ENCODE measurements at places on chromosomes 11 and 22. TPM values are rescaled to one million over a fixed set of nuclear protein-coding genes. Genes with fewer than 3 reads are reported as not detected.
A peak's percentile ranks its signal among the peaks of the same experiment; 100 is the strongest.

GRCh38 chr11:65053827-65054508 lies 4.4 kb downstream of the NAALADL1 start:
- no peaks in the 10 kb centered on the region for H3K36me3 ChIP-seq
- H3K4me3 ChIP-seq = no peak overlapping the region
- DNase-seq = peak; percentile 34
- H3K27me3 ChIP-seq = no peaks in the 10 kb centered on the region
- H3K27ac ChIP-seq = no peak overlapping the region

DNA sequence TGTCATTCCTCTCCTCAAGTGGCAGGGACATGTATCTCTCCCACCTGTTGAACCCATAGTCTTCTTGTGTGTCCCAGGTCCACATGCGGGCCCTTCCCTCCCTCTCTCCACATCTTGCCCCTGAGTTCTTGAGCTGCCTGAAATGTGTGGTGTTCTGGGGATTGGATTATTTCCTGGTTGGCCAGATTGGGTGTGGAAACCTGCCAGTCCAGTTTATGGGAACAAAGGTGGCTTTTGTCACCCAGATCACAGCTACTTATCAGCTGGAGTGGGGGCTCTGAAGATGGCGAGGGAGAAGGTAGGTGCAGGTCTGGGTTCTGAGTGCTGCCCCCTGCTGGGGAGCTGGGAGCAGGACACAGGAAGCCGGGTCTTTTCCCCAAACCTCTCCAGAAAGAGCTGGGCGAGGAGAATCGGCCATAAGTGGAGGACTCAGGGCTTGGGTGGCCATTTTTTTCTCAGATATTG lies 14.2 kb downstream of the DTX4 start:
- H3K36me3 ChIP-seq = no peaks in the 10 kb centered on the region
- H3K4me1 ChIP-seq = no peaks in the 10 kb centered on the region
- no peak overlapping the region for H3K27ac ChIP-seq
- no peak overlapping the region for H3K4me3 ChIP-seq
- peak; percentile 22 for DNase-seq

- no peaks in the 10 kb centered on the region for H3K36me3 ChIP-seq
- DNase-seq = no peak
- H3K4me3 ChIP-seq = no peak overlapping the region
- H3K27me3 ChIP-seq = no peaks in the 10 kb centered on the region
Measured at GRCh38 chr22:18130018-18130417, 19.4 kb downstream of the TUBA8 start.

- no peak for DNase-seq
- no peak overlapping the region for H3K27ac ChIP-seq
- no peaks in the 10 kb centered on the region for H3K27me3 ChIP-seq
- no peaks in the 10 kb centered on the region for H3K36me3 ChIP-seq
Measured at GRCh38 chr11:112769170-112769569, 192.1 kb upstream of the NCAM1 start.

DNA sequence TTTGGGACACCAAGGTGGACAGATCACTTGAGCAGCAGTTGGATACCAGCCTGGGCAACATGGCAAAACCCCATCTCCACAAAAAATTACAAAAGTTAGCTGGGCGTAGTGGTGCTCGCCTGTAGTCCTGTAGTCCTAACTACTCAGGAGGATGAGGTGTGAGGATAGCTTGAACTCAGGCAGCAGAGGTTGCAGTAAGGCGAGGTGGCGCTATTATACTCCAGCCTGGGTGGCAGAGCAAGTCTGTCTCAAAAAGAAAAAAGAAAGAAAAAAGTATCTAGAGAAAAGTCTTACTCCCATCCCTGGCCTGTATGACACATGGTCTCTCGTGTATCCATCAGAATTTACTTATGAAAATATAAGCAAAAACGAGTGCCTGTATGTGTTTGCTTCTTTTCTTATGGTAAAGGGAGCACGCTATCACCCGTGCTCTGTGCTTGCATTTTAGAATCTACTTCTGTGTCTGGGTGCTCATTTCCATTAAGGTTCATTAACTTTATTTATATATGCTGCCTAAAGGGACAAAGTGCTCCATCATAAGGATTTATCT lies 15.4 kb upstream of the CPT1A start:
- no peak overlapping the region for H3K4me3 ChIP-seq
- peaks cover 48% of the 10 kb centered on the region for H3K27me3 ChIP-seq
- no peak for DNase-seq
- H3K27ac ChIP-seq = no peak overlapping the region
- H3K36me3 ChIP-seq = no peaks in the 10 kb centered on the region
- peaks cover 3% of the 10 kb centered on the region for H3K4me1 ChIP-seq

DNA sequence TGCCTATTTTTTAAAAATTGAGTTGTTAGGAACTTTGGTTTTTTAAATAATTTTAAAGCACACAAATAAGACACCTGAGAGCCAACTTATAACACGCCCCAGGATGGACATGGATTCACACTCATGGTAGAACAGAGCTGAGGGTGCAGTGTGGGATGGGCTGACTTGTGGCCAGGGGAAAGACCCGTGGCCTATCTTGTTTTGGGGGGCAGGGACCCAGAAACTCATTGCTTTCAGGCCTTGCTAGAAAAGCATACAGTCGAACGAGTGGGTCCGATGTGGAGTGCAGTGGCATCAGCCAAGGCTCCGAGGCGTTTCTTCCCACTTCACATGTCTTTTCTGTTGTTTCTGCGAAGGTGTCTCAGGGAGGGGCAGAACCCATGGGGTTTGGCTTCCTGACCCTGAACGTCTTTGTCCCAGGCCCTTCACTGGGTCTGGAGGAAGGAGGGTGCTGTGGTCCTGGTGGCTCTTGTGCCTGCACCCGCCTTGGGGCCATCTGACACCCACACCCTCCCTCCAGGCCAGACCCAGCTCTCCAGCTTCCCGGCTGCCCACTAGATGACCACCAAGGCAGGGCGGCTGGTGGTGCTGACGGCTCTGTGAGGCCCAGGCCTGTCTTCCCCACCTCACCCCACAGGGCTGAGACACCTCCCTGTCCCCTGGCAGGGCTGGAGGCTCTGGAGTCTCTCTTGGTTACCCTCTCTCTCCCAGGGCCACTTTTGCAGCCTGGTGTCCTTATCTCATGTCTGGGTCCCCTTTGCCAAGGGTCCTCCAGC lies 120.8 kb downstream of the KCNQ1 start:
- no peaks in the 10 kb centered on the region for H3K36me3 ChIP-seq
- H3K4me1 ChIP-seq = no peaks in the 10 kb centered on the region
- no peaks in the 10 kb centered on the region for H3K27me3 ChIP-seq
- H3K27ac ChIP-seq = no peak overlapping the region
- no peak overlapping the region for H3K4me3 ChIP-seq

- no peak for DNase-seq
- H3K4me1 ChIP-seq = peaks cover 29% of the 10 kb centered on the region
- no peaks in the 10 kb centered on the region for H3K27me3 ChIP-seq
- peaks cover 57% of the 10 kb centered on the region for H3K36me3 ChIP-seq
- no peak overlapping the region for H3K27ac ChIP-seq
Measured at GRCh38 chr22:49777569-49778249, 50.0 kb downstream of the BRD1 start.

- no peak for DNase-seq
- H3K4me1 ChIP-seq = peaks cover 7% of the 10 kb centered on the region
- H3K27ac ChIP-seq = no peak overlapping the region
Measured at GRCh38 chr11:109062445-109062844, 359.5 kb upstream of the C11orf87 start.

Gene HNRNPUL2
- 7.7 TPM for total RNA-seq

All from thymus (tissue), 14 donors.